ENCODE measurements at places on chromosomes 3 and 15.

GRCh38 chr3:17032407-17033034 lies 147.8 kb downstream of the PLCL2 start:
- DNase-seq = no peak

DNA sequence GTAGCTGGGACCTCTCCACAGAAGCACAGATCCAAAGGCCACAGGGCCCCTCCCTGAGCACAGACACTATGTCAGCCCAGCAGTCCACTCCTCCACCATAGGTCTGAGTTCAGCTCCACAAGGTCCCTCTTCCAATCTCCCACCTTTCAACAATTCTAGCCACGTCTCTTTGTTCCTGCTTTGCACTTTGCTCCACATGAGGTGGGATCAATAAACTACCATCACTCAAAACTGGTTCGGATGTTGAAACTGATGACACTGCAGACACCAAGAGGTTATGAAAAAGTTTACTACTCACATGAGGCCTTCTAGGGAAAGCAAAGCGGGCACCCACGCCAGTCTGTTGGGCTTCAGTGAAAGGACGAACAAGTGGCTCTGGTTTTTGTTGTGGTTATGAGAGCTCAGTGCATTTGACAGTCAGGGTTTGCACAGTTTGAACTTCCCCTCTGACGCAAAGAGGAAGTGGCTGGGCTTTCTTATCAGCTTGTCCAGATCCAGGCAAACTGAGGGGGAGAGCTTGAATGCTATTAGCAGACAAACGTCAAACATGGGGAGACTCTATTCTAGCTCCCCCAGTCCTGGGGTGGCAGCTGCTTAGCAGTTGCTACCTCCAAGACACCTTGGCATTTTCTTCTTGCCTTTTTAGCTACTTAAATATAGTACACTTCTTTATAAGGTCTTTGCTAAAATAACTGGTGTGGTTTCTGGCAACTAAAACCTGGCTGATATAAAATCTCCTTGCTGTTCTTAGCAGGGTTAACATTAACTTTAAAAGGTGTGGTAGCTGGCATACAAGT lies 37.8 kb downstream of the ZNF445 start:
- no peak for DNase-seq

- DNase-seq = no peak
Measured at GRCh38 chr3:108834551-108834950, 12.0 kb downstream of the TRAT1 start.

DNA sequence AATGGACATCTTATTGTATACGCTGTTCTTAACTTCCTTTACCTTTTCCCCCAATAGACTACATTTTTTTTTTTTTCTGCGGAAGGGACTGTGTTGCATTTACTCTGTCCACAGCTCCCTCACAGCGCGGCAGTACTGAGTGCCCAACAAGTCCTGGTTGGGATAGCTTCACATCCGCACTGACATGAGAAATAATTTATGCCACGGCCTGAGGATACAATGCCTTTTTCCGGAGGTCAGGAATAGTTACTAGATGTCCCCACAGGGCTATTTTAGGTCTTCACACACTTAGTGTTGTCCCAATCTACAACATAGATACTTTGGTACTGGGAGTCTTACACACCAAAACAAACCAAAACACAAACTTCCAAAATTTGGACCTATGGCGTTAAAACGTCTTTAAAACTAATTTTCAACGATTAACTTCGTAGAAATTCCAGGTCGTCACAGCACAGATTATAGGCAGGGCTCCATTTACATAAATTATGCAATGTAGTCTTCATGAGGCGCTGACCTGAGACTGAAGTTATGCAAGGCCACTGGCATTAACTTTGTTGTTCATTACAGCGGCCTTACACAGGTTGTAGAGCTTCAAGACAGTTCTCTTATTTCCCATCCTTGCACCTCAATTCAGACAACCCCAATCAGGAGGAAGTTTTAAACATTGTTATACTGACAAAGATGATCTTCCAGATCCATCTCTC lies 989 bp upstream of the PPIB start:
- no peak for DNase-seq

GRCh38 chr3:143066033-143066432 lies 53.5 kb upstream of the CHST2 start:
- no peak for DNase-seq

Data from NCI-H1105 (cell line).